Esophagus mucosa (tissue), 1 donor: ENCODE measurements at places on chromosomes 5 and 9.

GRCh38 chr5:132663771-132664695, 6.1 kb downstream of the IL13 start:
- ATAC-seq = no peak

GRCh38 chr5:35478856-35479682, 138.6 kb upstream of the SPEF2 start:
- ATAC-seq = peak; percentile 47

DNA sequence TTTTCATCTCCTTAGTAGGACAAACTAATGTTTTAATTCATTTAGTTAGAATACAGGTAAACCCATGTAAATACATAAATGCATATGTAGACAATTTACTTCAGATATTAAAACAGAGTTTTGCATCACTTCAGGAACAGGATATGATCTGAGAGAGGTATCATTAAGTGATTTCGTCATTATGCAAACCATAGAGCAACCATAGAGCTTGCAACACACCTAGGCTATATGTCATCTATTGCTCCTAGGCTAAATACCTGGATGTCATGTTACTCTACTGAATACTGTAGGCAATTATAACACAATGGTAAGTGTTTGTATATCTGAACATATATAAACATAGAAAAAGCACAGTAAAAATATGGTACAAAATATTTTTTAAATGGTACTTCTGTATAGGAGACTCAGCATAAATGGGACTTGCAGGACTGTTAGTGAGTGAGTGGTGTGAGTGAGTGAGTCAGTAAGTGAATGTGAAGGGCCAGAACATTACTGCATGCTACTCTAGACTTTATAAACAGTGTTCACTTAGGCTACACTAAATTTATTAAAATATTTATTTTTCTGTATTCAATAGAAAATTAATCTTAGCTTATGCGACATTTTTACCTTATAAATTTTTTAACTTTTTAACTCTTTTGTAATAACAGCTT, 1377.5 kb upstream of the CDH9 start:
- ATAC-seq = no peak

- ATAC-seq = no peak
Observed at GRCh38 chr9:131191857-131192256, 66.5 kb downstream of the NUP214 start.

DNA sequence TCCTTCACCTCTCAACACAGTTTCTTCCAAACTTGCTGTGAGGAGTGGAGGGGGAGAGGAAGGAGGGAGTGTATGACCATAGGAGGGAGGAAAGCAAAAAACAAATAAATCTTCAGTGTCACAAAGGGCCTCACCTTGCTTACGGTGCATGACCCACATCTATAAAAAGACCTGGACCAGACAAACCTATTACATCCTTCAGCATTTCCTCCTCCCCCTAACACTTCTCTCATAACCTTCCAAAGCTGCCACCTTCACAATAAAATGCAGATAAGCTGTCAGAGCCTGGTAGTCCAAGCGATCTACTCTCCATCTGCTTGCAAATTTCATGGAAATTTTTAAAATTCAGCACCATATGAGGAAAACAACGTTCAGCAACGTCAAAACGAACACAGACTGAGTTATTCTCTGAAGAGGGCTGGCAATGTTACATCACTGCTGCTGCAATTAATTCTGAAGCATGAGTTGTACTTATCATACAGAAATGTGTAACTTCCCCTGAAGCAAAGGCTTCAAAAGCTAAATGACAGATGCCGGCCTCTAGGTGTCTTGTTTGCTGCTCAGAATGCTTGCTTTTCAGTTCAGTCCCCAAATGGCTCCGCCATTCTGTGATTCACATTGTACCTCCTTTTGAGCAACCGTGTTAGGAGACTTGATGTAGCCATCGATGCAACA, 62.9 kb downstream of the EFNA5 start:
- ATAC-seq = no peak

DNA sequence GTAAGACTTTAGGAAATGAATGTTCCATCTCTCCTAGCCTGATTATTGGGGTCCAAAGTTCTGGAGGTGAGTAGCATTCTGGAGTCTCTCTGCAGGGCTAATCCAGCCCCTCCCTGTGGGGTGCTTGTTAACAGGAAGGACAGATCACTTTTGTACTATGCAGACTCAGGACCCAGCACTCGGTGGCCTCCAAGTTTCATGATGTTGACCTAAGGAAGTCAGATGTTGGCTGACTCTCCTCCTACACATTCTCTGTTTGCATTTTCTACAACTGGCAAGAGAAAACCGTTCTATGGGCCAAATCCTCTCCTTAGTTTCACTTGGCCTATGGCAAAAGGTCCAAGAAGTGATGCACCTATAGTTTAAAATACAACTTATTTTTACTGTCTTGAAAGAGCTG, 5.5 kb upstream of the PDE8B start:
- ATAC-seq = no peak

DNA sequence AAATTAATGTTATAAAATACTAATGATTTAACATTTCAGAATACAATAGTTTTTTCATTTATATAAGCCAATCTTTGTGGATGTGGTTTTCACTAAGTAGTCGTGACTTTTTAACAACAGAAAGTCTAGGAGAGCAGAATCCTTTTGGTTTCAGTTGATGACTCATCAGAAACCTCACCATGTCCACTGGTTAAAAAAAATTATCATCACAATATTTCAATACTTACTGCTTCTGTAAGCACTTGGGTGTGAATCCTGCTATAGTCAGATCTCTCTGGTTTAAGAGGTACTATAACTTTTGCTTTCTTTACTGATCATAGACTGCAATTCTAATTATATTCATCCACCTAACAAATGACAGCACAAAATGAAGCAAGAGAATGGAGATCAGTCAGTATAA, 77.2 kb downstream of the MRPS30 start:
- ATAC-seq = peak; percentile 58

DNA sequence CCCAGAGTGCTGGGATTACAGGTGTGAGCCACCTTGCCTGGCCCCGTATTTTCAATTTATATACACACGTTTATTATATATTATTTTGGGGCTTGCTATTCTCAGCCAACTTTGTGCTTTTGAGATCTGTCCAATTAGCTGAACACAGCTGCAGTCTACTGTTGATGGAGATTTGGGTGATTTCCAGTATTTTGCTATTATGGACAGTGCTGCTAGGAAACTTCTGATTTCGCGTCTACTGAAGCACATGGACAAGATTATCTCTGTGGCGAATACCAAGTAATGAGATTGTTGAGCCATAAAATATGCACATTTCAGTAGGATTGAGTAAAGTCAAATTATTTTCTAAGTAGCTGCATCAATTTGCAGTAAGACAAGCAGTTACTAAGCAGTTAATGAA, 1731.2 kb upstream of the CDH6 start:
- ATAC-seq = no peak

GRCh38 chr5:56212130-56212879, 20.8 kb downstream of the ANKRD55 start:
- ATAC-seq = no peak

- ATAC-seq = no peak
Observed at GRCh38 chr9:137725598-137725997, 106.8 kb downstream of the EHMT1 start.

- ATAC-seq = no peak
Observed at GRCh38 chr5:60161340-60161934, 267.9 kb upstream of the PDE4D start.

DNA sequence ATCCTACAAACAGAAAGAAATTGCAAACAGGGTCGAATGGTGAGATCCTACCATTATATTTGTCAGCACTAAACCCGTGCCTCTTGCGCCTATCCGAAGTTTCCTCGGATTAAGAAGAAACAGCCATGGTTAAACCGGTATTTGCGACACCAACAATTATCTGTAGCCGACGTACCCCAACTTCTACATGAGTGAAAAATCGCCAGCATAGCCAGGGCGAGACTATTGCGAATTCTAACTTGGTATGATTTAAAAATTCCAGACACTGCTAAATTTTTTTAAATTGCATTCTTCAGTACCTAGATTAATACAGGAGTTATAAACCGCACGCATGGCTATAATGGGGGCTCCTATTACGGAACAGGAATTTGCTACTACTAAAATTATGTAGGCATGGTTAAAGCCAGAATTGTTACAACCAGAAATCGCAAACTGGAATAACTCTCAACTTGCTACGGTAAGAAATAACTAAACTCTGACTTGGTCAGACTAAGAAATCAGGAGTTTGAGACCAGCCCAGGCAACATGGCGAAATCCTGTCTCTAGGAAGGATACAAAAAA, 25.3 kb upstream of the ANXA2R start:
- ATAC-seq = peak; percentile 12
